ENCODE measurements at places on chromosomes 3 and 15.

GRCh38 chr3:166613365-166613764 lies 766.7 kb downstream of the ZBBX start:
- DNase-seq = no peak

DNA sequence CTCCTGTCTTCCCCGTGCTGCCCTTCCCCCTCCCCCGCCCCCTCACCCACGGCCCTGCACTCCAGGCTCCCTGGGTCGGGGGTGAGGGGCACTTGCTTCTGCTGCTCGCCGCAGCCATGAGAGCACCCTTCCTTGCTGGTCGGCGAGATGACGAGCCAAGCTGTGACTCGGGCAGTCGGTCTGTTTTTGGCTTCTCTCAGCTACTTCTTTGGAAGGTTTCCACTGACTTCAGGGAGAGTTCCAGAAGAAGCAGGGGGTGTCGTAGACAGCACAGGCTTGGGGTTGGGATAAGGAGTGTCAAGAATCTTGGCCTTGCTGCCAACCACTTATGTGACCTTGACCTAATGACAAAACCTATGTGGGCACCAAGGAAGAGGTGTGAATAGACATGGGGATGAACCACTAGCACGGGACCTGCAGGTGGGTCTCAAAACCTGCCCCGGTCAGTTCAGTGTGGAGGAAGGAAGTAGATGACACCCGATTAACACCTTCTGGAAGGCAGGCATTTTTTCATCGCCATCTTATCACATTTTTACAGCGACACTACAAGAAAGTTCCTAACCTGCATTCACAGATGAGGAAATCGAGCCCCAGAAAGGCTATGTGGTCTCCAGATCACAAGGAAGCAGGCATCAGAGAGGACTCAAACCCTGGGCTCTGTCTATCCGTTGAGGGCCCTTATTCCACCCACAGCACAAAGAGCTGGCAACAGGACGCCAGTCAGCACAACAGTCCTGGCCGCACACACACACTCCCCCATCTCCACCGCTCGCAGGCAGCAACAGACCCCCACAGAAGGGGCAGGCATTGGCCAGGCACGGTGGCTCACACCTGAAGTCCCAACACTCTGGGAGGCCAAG lies 120.9 kb downstream of the LIPC start:
- no peak for DNase-seq

DNA sequence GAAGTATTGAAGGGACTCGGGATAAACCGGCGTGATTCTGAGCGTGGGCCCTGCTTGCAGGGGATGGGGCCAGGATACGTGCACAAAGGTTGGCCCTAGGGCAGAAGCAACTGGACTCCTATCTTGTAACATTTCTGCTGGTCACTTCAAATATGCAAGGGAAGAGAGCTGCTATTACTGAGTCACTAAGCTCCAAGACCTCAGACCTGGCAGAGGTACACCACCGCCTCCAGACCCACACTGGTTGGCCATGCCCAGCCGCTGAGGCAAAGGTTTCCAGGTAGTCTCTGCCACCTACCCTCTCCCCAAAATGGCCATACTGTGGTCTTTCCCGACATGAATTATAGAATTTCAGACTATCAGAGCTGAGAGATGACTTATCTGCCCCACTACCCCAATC lies 13.4 kb upstream of the STRA6 start:
- no peak for DNase-seq

GRCh38 chr15:58467121-58467721 lies 35.4 kb downstream of the LIPC start:
- peak; percentile 48 for DNase-seq

- DNase-seq = no peak
These were observed 21.7 kb upstream of the CCDC39 start for GRCh38 chr3:180700941-180701340.

DNA sequence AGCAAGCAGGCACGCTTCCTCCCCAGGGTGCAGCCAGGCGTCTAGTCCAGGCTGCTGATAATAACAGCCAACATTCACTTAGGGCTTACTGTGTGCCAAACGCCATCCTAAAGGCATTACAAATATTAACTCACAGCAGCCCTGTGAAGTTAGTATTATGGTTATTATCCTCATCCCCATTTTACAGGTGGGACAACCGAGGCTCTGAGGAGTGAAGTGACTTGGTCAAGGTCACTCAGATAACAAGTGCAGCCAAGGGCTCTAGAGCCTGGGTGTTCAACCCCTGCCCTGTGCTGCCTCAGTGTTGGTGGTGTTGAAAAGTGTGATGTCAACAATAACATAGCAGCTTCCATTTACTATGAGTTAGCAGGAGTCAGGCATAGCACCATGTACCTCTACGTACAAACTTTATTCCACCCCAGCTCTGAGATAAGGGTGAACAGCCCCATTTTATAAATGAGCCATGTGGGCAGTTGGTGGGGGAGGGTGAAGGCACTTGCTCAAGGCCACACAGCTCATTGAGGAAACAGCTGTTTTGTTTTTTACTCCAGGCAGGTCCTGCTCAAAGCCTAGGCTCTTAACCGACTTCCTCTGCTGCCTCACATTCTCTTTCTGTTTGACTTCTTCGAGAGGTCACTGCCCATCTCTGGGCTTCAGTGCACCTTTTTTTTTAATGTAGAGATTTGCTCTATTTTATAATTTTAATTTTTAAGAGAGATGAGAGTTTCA lies 24.0 kb upstream of the TRH start:
- no peak for DNase-seq

DNA sequence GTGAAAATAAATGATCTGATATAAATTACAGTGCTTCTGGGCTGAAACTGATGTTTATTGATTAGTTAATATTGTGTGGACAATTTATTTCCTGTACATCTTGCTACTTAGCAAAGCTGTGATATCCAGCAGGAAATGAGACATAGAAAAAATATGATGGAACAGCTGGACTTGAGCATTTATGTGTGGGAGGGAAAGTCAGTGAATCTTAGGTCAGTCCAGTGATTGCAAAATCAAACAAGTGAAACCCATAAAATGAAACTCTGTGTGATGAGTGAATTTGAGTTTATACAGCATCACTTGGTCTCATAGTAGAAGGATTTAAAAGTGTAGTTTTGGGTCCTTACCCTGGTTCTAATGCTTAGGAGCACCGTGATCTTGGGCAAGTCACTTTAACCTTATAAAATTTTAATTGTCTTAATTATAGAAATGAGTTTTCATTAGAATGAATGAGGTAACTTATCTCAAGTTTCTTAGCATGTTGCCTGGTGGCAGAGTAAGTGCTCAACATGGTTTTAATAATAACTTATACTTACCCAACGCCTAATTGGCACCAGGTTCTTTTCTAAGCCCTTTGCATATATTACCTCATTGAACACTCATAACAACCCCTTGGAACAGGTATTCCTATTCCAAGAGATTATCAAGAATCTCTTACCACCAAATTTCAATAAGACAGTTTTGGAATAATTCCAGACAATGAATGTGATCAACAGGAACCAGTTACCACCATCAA lies 194.6 kb downstream of the ADAMTSL3 start:
- DNase-seq = no peak

DNA sequence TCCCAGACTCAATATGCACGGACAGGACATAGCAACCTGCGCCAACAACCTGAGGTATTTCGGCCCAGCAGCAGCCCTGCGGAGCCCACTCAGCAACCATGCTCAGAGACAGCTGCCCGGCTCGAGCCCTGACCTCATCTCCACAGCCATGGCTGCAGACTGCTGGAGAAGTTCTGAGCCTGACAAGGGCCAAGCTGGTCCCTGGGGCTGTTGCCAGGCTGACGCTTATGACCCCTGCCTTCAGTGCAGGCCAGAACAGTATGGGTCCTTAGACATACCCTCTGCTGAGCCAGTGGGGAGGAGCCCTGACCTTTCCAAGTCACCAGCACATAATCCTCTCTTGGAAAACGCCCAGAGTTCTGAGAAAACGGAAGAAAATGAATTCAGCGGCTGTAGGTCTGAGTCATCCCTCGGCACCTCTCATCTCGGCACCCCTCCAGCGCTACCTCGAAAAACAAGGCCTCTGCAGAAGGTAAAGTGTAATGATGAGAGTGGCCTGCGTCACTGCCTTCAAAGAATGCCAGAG lies 25.5 kb downstream of the TMEM41A start:
- no peak for DNase-seq

DNA sequence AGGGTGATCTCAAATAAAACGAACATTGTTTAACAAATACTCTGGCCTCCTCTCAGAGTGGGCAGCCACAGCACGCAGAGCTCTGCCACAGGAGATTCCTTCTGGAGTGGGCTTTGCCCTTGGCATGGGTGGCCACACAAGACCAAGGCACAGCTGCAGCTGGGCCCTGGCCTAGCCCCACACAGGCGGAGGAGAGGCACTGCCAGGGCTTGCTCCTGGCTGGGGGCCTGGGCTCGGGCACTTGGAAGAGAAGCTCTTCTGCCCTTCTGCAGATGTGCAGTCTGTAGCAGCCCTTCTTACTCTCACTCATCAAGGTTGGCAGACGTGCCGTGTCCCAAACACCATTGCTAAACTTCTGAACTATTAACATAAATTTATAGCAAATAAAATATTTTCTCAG lies 67.2 kb downstream of the CRTC3 start:
- DNase-seq = no peak

Measured in DMS153 (cell line).